Stimulated activated CD4-positive, alpha-beta T cell treated with anti-CD3 and anti-CD28 coated beads, Interleukin-15, amount 100 ng/mL, for 1 hour (primary cell): ENCODE measurements at places on chromosomes 16 and 17.

GRCh38 chr16:540645-541340 is 13.3 kb downstream of the CAPN15 start:
- no peak for DNase-seq

DNA sequence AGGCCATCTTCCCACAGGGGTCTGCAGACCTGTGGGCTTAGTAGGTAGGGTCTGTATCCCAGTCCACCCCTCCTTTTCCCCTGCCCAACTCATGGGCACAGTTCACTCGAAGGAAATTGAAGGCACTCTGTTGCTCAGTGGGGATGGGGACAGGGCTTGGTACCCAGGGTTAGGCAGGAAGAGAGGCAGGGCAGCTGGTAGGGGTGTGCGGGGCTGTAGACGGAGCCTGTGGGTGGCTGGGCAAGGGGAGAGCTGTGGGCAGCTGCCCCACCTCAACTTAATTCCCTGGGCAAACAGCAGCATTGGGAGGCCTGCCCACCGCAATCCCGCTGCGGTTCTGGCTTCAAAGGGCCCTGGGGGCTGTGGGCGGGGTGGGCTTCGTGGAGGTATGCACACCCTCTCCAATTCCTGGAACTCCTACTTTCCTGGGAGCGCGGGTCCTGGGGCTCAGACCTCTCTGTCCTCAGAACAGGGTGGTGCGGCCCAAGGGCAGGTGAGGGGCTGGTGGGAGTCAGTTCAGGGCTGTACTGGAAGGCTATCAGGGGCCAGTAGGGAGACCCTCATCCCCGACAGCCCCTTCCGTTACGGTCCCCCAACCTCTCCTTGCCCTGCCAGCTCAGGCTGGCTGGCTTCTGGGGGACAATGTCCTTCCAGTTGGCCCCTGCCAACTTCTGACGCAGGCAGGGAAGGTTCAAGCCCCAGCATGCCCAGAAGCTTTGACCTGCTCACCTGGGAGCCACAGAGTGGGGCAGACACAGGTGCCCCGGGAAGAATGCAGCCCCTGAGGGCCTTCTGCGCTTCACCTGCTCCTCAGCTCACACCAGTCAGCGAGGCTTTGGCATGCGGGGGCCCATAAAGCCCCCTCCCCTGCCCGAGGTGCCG is 9.1 kb downstream of the FOXJ1 start:
- DNase-seq = no peak

DNA sequence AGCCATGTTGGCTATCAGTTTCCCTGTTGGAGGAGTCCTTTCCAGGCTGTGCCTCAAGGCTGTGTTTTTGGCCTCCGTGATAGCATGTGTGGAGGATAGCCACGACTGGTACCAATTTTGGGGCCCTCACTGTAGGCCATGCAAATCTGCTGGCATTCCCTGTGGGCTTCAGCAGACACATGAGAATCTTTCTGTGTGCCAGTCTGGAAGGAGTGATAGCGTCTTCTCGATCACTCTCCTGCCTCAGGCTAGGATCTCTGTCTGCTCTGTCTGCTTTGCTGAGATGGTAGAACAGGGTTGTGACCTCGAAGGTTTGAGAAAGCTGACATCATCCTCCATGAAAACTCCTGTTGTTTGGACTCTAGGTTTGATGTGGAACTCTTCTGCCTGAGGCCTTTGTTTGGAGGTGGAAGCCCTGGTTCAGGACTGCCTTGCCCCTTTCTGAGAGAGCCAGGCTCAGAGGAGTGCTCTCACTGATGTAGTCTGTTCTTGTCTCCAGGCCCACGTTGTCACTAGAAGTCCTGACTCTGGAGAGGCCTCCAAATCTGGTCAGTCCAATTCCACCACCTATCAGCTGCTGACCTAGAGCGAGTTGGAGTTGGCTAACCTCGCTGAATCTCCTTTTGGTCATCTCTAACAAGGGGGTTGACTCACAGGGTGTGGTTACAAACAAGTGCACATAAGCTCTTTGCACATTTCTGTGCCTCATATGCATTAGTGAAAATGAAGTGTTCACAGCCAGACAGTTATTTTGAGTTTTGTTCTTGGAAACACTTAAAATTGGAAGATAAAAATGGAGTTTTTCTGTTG is 12.1 kb upstream of the EDC4 start:
- DNase-seq = no peak

GRCh38 chr17:37368577-37368976 is 7.2 kb upstream of the C17orf78 start:
- no peak for DNase-seq

- no peak for DNase-seq
These were observed 1019.2 kb downstream of the CDH11 start for GRCh38 chr16:64102654-64103053.

- DNase-seq = no peak
These were observed 5.0 kb downstream of the ARMC7 start for GRCh38 chr17:75114552-75115314.

GRCh38 chr17:76385892-76386786 is 1.7 kb downstream of the SPHK1 start:
- peak; percentile 76 for DNase-seq

- DNase-seq = no peak
These were observed 650.4 kb upstream of the RBFOX1 start for GRCh38 chr16:6682142-6682811.

- DNase-seq = no peak
These were observed 37.4 kb upstream of the ARHGAP17 start for GRCh38 chr16:25052530-25052929.

GRCh38 chr17:28404007-28404406 is 2.0 kb downstream of the SLC46A1 start:
- no peak for DNase-seq

DNA sequence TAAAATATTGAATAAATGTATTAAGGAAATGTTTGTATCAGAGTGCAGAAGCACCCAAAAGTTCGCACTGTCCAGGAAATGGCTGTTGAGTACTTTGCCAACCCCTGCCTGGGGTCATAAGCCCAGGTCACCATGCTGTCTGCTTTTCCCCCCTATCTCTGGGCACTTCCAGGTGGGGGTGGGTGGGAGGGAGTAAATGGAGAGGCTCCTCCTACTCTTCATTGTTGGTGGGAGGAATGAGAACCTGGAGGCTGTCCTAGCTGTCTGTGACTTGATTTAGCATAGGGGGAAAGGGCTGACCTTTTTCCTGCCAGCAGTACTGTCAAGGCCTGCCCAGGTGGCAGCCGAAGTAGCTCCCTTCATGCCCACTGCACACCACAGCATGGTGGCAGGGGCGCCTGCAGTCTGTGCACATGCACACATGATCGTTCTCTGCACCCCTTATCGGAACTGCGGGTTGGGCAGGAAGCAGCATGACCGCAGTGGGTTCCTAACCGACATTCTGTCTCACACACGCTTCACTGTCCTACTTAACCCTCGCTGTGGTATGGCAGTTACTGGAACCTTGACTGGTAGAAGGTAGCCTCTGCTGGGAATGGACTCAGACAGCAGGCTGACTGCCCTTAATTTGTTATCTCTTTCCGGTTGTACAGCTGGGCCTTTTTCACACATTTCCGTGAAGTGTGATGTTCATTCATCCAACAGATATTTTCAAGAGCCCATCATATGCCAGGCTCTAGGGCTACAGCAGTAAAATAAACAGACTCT is 41.5 kb downstream of the LDHD start:
- peak; percentile 23 for DNase-seq

- DNase-seq = peak; percentile 30
These were observed 973 bp downstream of the SLC7A6 start for GRCh38 chr16:68265078-68265920.

- peak; percentile 49 for DNase-seq
These were observed 11.8 kb downstream of the CSF3 start for GRCh38 chr17:40026816-40027613.

DNA sequence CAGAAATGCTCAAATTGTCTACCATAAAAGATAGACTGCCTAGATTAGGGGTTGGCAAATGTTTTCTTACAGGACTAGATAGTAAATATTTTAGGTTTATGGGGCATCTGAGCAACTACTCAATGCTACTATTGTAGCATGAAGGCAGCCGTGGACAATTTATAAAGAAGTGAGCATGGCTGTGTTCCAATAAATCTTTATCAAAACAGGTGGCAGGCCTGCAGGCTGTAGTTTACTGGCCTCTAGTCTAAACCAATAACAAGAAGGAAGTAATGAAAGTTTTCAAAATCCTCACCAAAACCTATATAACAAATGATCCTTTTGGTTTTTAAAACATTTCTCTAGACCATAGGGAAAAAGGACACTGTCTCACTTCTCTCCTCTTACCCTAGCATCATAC is 105.2 kb downstream of the PRKCB start:
- no peak for DNase-seq

DNA sequence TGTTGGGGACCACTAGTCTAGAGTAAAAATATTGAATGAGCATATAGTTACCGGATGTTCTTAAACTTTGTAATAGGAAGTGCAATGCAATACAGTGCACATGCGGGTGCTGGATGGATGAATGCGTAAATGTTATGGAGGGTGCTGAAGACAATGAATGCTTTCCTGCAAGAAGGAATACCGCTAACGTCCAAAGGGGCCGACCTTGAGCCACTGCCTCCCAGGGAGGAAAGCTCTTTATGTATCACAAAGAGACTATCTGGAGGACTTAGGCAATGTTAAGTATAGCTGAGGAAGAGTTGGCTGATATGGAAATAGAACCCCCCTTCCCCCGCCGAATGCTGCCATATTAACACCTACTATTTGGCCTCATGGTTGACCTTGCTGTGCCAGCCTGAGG is 27.5 kb upstream of the SHCBP1 start:
- no peak for DNase-seq

DNA sequence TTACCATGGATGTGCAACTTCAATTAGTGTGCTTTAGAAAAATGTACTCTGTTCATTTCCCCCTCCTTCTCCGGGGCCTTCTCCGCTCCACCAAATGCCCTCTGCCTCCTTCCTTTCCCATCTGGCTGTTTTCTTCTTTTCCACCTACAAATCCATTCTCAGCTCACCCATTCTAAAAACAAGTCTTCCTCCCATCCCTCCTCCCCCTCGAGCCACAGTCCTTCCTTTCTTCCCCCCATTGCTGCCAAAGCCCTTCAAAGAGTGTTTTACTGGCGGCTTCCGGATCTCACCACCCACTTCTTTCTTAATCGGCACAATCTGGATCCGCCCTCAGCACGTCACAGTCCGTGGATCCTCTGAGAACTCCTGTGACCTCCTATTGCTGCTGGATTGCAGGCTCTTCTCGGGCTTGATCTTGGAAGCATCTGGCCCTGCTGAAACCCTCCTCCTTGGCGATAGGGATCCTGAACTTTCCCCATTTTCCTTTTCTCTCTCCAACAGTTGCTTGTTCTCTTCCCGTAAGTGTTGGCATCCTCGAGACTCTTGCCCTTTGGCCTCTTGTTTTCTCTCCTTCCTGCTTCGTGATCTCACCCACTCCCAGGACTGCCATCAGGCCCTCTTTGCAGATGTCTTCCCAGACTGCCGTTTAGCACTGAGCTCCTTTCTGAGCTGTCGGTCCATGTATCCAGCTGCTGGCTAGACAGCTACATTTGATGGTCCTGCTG is 36.0 kb upstream of the FBXO47 start:
- DNase-seq = no peak

- DNase-seq = no peak
These were observed 20.4 kb downstream of the NLRC5 start for GRCh38 chr16:57009643-57010170.

DNA sequence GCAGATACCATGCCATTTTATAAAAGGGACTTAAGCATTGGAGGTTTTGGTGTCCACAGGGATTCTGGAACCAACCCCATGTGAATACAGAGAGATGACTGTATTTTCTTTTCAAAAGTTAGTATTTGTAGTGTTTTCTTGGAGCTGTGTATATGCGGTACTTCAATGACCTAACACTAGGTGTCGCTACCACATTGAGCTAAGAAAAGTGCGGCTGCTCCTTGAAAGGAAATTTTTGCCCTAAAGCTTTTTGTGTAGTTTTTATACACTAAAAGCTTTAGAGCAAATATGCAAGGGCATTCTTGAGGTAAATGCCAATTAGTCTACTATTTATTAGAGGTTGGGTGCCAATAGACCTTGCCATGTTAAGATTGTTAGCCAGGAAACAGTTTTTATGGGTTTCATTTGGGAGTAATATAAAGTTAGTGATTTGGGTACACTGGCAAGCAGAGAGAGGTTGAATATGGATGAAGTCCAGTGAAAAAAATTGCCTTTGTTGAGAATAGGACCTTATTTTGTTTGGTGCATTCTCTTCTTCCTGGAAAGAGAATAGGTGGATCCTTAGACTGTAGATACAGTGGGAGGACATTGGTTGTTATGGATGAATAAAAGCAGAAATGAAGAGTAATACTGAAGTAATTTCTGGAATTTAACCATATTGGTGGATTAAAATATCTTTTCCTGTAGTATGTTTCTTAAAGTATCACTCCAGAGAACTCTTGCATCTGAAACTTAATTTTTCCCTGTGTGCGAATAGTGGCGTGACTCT is 43.3 kb downstream of the BCAS3 start:
- DNase-seq = no peak

- DNase-seq = no peak
These were observed 755.4 kb downstream of the KCNJ2 start for GRCh38 chr17:70924776-70925175.

DNA sequence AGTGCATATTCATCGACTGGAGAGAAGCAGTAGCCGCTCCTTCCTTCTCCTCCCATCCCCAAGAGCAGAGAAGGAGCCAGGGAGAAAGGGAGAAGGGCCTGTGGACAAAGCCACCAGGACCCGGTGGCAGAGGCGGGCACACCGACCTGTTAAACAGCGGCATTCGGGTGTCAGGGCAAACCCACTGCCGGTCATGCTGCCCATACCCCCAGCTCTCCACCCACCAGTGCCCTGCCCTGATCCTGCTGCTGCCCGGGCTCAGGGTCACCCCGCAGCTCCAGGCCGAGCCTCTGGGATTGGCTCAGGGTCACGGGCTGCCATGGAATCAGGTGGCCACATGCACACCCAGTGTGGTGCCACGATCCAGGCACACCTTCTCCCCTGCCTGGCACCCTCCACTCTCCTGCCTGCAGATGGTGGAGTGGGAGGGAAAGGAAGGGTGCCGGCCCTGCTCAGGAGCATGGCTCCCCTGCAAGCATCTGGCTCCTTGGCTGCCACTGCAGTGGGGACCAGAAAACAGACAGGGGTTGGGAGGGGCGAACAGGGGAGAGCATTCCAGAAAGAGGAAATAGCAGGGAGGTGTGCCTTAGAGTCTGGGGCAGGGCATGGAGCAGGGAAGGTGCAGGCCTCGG is 18.3 kb upstream of the RASD1 start:
- DNase-seq = no peak

DNA sequence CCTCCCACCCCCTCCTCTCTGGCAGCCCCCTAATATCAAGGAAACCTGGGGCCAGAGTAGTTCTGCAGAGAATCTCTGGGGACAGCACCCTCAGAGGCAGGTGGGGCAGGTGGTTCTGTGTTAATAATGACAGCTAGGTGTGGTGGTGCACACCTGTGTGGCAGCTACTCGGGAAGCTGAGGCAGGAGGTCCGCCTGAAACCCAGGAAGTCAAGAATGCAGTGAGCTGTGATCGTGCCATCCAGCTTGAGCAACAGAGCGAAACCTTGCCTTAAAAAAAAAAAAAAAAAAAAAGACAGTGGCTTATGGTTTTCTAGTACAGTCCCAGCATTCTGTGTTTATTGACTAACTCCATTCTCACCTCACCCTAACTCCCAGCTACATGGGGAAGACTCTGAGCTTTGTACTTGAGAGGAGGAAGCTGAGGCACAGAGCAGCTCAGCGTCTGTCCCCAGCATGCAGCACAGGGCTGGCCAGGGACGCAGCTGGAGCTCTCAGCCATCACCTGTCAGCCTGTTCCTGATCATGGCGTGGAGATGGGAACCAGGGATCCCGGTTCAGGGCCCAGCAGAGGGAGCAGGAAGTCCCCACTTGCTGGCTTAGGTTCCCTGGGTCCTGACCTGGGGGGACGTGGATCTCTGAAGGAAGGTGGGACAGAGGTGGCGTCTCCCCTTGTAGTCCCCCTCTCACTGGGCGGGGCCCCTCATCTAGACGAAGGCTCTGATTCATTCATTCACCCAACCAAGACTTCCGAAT is 6.1 kb downstream of the DBNDD1 start:
- DNase-seq = no peak
